ENCODE measurements at places on chromosomes 11 and 22.

- no peak for DNase-seq
These were observed 1.3 kb upstream of the SBF2 start for GRCh38 chr11:10295064-10295901.

DNA sequence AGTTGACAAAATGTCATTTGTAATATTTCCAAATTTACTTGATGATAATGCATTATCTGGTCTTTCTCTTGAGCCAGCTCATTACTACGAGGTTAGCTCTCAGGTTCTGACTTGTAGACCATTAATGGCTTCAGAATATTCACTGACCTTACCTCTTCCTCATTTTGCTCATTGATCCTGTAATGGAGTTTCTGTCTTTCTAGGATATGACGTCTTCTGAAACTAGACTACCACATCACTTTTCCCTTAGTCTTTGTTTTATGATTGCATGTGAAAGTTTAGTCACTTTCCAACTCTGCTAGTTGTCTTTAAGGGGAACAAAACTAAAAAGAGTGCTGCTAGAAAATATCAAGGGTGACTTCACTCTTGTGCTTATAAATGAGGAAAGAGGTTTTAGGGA, 697.6 kb downstream of the JRKL start:
- no peak for DNase-seq

GRCh38 chr11:64186492-64187165, 658 bp downstream of the STIP1 start:
- DNase-seq: peak; percentile 63

DNA sequence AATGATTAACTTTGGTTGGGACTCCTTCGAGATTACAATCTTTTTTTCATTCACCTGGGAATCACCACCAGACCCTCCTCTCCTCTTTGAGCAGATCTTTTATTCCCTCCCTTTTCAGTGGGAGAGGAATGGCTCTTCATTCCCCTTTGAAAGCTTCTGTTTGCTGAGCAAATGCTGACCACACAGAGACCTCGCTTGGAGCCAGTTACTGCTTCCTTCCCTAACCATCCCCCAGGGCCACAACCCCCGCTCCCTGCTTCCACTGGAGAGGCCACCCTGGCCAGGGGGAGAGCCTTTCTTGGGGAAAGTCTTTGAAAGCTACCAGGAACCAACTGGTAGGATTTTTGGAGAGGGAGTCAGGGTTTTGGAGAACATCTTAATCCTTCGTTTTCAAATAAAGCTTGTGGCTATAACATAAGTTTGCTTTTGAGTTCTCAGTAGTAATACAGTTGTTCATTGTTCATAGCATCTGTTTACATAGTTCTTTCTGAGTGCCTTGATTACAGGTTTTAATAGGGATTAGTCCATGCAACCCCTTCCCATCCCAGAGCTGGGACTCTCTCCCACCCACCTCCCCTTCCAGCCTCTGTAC, 138.4 kb downstream of the DBX1 start:
- peak; percentile 59 for DNase-seq

DNA sequence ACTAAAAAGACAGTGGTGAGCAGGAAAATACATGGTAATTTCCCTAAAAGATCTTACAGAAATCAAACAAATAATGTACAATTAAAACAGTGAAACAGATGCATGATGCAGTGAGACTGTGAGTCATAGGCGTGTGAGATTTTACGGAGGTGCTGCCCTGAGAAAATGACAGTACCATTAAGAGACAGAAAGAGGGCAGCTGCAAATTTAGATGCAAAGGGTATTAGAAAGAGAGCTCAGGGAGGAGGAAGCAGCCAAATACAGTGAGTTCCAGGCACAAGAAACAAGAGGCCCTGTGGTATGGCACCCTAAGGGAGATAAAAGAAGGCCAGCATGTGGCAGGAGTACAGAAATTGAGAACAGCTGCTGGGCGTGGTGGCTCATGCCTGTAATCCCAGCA, 88.5 kb upstream of the FIBIN start:
- no peak for DNase-seq

- DNase-seq: no peak
These were observed 48.3 kb upstream of the SYT13 start for GRCh38 chr11:45334410-45334809.

- DNase-seq: no peak
These were observed 68.1 kb downstream of the UBASH3B start for GRCh38 chr11:122723576-122723975.

- DNase-seq: no peak
These were observed 1.2 kb upstream of the LMO2 start for GRCh38 chr11:33892906-33893594.

DNA sequence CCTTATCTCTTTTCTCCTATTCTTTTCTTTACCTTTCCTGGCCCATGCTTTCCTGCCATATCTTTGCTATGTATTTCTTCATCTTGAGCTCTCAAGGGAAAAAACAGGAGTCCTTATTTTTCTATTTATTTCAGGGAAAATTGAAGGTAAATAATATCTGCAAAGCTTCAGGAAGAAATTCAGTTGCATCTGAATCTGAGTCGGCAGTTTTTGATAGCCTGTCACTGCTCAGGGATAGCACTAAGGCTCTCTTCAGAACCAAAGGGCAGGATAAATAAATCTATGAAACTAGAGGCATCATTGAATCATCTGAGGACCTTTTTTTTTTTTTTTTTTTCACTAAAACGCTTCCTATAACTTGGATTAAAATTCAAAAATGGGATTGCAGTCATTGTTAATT, 288.9 kb downstream of the TMEM135 start:
- no peak for DNase-seq

DNA sequence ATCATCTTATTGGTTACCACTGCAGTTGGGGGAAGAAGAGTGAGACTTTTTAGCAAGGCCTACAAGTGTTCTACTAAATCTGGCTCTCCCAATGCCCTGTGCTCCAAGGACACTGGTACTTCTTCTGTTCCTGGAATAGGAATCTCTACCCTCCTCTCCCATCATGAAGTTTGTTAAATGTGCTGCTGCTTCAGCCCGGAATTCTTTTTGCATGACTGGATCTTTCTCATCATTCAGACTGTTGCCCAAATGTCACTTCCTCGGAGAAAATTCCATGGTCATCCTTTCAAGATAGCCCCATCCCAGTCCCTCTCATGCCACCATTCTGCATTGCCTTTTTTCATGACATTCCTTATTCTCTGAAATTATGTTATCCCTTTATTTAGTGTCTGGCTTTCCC, 400.8 kb downstream of the SOX6 start:
- DNase-seq: no peak

DNA sequence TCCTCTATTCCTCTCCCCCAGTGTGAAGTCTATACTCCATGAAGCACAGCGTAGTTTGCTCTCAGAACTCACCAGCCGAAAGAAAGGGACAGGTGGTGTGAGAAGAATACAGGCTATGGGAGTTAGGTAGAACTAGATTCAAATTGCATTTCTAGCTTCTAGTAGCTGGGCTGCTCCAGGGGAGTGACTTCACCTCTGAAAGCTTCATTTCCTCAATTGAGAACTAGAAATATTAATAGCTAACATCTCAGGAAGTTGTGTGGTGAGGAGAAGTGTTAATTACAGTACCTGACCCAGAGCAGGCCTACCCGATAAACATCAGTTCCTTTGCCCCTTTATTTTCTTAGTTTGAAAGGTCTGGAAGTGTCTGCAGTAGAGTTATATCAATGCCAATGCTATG, 484.7 kb upstream of the TENM4 start:
- DNase-seq: no peak

DNA sequence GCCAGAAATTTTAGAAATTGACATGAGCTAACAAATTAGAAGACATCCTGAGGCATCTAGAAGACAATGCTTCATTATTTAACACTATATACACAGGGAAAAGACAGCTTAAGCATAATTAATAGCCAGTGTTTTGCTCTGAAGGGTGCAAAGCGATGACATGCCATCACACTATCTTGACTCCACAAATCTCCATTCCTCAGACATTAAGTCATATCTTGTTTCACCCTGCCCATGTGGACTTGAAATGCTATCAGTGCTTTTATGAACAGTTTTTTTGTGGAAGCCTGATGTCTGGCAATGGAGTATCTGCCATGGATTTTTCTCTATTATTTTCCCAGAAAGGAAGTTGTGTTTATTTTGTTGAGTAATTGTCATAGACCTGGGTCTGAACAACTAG, 2.3 kb downstream of the CARD18 start:
- no peak for DNase-seq

GRCh38 chr22:47695176-47695575, 932.7 kb downstream of the TBC1D22A start:
- no peak for DNase-seq

- no peak for DNase-seq
These were observed 28.8 kb downstream of the TOB2 start for GRCh38 chr22:41417622-41418390.

- no peak for DNase-seq
These were observed 528.5 kb upstream of the B3GAT1 start for GRCh38 chr11:134940441-134941126.

GRCh38 chr22:47123827-47124442, 361.5 kb downstream of the TBC1D22A start:
- no peak for DNase-seq

- DNase-seq: no peak
These were observed 26.4 kb downstream of the CDKN1C start for GRCh38 chr11:2858995-2859698.

- DNase-seq: no peak
These were observed 15.8 kb upstream of the ZC3H12C start for GRCh38 chr11:110077346-110077745.

DNA sequence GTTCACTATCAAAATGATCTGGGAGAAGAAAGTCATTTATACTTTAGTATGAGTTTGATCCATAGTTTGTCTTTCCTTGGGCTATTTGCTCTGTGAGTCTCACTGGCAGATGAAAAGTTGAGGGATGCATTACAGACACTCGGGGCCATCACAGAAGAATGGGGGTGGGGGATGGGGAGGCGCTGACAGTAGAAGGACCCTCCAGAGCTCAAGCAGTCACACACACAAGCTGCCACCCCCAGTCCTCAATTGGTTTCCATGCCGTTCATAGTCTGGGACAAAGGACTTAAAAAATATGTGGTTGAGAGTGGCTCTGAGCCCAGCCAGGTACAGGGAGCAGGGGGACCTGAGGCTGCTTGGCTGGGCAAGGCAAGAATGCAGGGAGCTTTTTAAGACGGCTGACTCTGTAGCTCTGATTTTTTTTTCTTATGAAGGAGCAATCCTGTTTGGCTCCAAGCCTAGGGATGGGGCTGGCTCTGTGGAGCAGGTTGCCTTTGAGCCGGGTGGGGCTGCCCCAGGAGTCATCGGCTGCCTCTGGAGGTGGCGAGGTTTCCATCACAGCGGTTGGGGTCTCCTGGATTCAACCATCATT, 13.3 kb upstream of the ANO1 start:
- DNase-seq: no peak

DNA sequence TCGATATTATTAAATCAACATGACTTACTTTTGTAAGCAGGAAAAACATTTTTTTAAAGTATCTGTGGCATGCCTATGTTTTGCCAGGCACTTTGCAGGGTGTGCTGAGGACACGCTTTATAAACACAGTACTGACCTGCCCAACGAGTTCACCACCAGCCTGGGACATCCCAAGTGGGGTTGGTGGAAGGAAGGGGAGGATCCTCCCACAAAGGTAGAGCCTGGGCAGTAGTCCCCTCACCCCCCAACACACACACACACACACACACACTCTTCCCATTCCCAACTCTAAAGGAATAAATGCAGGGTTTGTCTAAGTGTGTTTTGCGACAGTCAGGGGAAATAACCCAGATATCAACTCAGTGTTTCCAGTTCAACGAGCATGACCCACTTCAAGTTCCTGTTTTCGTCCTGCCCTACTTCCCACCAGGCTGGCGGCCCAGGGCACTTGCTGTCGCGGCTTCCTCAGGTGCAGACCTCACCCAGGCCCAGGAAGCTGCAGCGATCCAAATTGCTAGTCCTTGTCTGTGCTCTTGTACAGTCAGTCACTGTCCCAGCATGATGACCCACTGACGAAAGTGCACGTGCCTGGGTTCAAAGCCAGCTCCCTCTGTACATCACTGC, 3.1 kb downstream of the CERK start:
- DNase-seq: no peak

DNA sequence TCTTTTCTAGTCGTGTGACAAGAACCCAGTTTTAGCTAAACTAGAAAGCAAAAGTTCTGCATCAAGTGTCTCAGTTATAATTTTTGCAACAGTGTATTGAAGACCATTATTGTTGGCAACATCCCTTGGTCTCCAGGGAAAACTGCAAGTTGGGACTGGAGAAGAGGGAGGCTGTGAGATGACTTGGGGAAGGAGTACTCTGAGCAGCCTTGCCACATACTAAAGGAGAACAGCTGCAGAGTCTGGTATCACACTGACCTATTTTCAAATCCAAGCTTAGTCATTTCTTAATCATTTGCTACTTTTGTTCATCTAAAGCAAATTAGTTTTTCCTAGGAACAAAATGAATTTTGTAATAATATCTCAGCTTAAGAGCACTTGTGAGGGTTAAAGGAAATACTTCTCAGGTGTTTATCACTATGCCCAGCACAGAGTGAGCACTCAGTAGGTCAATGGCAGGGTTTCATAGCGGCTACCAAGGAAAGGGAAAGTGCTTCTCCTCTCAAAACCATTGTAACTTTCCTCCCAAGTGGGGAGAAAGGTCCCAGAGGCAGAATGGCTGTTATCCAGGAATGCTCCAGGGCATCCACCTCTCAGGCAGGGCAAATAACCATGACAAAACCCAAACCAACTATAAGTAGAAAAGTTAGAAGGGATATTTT, 247.1 kb downstream of the C11orf87 start:
- no peak for DNase-seq

- no peak for DNase-seq
These were observed 315.3 kb upstream of the LUZP2 start for GRCh38 chr11:24181395-24182047.

GRCh38 chr11:47560426-47560825, 5.0 kb upstream of the PTPMT1 start:
- DNase-seq: no peak

- DNase-seq: no peak
These were observed 87.9 kb downstream of the RAB38 start for GRCh38 chr11:88087337-88087736.

GRCh38 chr22:49132009-49132408, 695.7 kb downstream of the BRD1 start:
- DNase-seq: no peak

- no peak for DNase-seq
These were observed 1.1 kb downstream of the NPAT start for GRCh38 chr11:108221371-108221770.

DNA sequence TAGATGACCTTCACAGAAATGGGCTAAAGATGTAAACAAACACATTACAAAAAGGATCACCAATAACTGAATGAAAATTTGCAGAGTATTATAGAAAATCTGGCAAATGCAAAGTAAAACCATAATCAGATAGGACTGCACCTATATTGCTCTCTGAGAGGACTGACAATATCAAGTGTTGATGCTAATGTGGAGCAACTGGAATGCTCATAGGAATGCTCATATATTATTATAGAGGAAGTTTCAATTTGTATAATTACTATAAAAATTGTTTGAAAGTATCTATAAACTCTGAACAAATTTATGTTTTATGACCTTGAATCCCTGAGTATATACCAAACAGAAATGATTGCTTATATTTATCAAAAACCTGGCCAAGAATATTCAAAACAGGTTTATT, 18.4 kb upstream of the TEAD1 start:
- DNase-seq: no peak

DNA sequence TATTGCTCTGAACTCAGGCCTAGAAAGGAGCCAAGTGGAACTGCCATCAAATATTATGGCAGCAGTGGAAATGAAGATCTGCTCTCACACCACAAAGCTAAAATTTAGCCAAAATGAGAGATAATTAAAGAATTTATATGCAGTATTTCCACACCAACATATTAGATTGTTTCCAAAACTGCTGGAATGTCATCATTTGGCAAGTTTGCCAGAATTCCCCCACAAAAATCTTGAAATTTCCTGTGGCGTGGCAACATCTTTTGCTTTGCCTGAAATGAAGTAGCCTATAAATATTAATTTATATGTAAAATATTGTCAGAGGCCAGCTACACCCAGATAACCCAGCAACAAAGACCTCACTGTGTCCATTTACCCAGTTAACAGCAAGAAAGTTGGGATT, 13.8 kb downstream of the C11orf71 start:
- DNase-seq: no peak
